Motor neuron (in vitro differentiated cells): ENCODE measurements at places on chromosomes 7 and 10. TPM values are rescaled to one million over a fixed set of nuclear protein-coding genes. Genes with fewer than 3 reads are reported as not detected.

The CYP2C9 gene
- 0.56 TPM in 1 of 2 replicates, not detected in the other for total RNA-seq

DNA sequence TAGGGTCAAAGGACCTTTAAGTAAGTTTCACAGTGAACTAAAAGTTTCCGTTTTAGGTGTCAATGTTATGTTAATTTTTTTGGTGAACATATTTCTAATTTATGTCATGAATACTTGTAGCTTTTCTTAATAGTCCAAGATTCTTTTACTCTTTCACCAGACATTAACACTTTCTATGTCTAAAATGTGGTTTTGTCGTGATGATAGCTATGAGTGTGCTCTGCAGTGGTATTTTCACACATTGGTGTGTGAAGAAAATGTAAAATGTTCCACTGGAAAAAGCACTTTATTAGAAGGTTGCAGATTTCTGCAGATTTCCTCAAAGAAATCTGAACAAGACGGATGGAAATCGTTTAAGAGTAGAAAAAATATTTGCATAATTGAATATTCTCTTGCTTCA, 561.0 kb upstream of the ANKRD30A start:
- no peak for ATAC-seq

DNA sequence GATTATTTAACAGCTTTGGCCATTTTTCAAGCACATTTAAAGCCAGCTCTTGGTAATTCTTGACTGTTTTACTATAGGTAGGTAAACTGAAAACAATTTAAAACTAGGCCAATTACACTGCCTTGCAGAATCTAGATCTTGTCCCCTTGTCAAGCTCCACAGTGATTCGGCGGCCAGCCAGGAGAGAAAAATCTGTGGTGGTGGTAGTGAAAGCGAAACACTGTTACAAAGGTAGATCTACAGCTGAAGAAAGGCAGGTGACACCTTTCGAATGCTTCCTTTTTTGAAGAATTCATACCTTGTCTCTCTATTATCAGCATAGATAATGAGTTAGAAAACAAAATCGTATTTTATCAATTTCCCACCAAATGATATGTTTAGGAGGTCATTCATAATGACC, 218.3 kb downstream of the POU6F2 start:
- ATAC-seq, result no peak

DNA sequence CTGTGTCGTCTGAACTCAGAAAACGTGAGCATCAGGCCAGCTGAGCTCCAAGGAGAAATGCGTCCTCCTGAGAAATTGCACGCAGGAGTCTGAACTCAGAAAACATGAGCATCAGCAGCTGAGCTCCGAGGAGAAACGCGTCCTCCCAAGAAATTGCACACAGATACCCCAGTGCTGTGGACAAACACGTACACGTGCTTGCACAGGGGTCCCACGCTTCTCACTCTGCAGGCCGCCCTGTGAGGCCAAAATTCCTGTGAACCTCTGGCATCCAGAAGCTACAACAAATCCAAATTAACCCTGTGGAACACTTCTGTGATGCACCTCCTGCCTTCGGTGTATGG, 133.8 kb downstream of the WDR37 start:
- no peak for ATAC-seq

DNA sequence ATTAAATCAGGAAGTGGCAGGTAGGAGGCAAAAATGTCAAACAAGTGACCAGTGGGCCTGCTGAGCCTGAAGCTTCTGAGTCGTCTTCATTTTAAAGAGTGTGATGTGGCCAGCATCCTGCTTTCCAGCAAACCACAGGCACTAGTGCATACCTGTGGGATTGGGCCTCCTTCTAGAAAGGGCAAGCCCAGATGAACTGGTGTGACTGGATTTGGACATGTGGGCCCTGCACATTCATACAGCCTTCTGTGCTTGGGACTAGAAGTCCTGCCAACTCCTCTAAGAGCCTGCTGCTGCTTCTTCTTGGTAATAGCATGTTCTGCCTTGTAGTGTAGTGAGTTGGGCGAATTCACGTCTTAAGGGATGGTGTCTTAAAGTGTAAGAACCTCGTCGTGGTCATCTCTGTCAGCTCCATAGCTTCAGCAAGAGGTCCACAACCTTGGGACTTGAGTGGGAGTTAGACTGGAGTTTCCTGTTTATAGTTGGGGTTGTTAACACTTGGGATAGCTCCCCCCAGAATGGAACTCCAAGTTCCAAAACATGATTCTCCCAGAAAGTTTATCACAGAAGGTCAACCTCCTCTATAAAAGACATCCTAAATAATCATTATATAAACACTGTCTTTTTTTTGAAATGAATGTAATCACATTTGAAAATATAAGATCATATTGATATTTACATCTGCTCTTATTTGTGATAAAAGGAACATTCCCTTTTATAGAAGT, 11.2 kb downstream of the BMPER start:
- ATAC-seq, result no peak

GRCh38 chr10:92490387-92490786, 83.5 kb downstream of the IDE start:
- ATAC-seq, result no peak

The COL17A1 gene
- total RNA-seq, result 0.14 and 0.38 TPM in 2 replicates

DNA sequence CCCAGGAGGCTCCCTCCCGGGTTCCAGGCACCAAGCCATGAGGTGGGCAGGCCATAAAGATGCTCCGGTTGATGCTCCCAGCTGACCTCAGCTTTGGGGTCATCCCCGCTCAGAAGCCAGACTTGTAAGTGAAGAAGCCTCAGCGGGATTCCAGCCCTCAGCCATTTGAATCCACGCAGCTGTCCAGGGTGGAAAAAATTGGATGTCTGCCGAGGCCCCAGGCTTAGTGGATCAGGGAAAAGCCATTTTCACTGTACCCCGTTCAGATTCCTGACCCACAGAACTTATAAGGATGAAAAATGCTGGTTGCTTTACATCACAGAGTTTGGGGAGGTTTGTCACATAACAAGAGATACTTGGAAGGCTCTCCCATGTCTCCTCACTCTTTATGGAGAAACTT, 49.2 kb upstream of the CPN1 start:
- peak; percentile 18 for ATAC-seq

GRCh38 chr10:34101001-34101400, 714.1 kb downstream of the PARD3 start:
- ATAC-seq, result no peak

The IDI2 gene
- total RNA-seq, result not detected in 2 replicates

DNA sequence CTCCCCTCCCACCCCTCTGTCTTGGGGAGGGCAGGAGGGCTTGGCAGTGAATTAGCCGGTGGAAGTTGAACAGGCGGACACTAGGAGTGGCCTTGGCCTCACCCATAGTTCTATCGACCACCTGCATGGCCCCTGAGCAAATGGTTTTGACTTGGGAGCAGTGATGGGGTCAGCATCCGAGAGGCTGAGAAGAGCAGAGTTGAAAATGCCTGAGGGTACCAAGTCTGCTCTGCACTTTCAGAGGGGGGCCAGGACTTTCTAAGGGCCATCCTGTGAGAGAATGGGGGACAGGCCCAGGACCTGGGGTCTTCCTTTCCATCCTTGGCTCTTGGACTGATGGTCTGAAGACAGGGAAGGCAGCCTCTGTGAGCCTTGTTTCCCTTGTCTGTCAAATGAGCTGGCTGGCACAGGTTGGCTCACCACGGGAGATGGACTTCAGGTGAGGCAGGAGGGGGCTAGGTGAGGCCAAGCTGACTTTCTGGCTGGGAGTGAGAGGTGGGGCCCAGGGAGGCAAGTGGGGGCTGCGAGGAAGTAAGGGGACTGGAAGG, 29.4 kb downstream of the CDH23 start:
- no peak for ATAC-seq

DNA sequence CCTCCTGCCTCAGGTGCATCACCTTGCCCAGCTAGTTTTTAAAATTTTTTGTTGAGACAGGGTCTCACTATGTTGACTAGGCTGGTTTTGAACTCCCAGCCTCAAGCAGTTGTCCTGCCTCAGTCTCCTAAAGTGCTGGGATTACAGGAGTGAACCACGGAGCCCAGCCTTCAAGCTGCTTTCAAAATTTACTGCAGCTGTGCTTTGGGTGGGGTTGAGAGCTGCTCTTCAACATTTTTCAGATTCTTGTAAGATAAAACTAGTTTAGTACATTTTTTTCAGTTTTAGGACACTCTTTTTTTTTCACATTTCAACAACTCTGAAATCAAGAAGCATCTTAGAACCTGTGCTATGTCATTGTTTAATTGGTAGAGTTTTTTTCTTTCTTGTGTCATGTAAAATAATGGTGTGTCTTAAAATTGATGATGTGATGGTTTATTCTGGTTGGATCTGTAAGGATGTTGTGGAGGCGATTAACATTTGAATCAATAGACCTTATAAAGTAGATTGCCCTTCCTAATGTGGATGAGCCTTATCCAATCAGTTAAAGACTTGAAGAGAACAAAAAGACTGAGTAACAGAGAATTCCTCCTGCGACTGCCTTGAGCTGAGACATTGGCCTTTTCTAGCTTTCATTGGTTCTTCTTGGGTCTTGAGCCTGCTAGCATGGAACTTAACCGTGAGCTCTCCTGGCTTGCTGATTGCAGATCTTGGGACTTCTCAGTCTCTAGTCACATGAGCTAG, 13.5 kb downstream of the PLEKHA8 start:
- no peak for ATAC-seq

DNA sequence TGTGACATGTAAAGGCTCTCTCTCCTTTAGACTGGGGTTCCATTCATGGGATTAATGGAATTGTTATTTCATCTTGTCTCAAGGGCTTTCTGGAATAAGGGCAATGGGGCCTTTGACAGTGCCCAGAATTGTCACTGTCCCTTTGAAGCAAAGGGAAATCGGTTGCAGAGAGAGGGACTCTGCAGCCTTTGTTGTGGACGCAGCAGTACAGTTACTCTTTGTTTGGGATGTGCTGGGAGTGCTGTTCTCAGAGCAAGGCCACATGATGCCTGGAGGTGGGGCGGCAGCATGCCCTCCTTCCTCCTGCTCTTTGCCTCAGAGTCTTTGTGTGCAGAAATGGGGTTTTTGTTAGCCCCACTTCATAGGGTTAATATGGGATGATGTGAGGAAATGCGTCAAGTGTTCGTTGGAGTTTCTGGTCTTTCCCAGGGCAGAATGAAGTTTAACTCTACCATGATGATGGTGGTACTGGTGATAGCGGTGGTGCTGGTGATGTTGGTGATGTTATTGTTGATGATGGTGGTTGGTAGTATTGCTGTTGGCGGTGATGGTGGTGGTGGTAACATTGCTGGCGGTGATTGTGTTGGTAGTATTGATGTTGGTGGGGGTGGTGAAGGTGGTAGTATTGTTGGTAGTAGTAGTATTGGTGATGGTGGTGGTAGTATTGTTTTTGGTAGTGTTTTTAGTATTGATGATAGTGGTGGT, 45.3 kb downstream of the DOCK1 start:
- peak; percentile 26 for ATAC-seq

- no peak for ATAC-seq
These were observed 219.9 kb upstream of the LYZL1 start for GRCh38 chr10:29068966-29069365.

DNA sequence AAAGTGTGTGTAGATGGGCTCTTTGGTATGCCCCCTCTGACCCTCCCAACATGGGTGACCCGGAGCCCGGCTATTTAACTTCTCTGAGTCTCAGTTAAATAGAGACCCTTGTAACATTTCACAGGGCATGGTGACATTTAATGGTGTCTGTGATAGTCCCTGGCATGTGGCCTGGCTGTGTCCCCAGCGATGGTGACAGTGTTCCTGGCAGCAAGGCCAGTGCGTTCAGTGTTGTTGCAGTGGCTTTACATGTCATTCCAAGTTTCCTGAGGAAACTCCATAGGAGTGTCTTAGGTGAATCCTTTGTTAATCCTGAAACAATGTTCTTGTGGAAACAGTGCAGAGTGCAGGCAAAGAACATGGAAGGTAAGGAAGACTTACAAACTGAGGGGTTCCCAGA, 137.0 kb downstream of the RAMP3 start:
- no peak for ATAC-seq

DNA sequence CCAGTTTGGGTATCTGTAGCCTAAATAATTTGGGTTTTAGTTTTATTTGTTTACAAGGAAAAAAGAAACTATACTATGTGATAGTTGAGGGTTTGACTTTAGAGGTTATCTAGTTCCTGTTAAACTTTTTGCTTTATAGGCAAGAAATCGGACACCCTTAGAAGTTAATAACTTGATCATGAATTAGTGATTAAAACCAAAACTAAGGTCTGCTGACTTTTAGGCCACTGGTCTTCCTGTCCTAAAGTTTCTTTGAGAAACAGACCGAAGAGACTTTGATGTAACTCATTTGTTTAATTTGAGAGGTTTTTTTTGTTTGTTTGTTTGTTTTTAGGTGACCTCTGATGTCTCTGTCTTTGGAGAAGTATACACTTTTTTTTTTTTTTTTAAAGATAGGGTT, 59.7 kb downstream of the PHTF2 start:
- ATAC-seq, result no peak

- no peak for ATAC-seq
These were observed 146.1 kb upstream of the TMEM196 start for GRCh38 chr7:19919261-19920095.

DNA sequence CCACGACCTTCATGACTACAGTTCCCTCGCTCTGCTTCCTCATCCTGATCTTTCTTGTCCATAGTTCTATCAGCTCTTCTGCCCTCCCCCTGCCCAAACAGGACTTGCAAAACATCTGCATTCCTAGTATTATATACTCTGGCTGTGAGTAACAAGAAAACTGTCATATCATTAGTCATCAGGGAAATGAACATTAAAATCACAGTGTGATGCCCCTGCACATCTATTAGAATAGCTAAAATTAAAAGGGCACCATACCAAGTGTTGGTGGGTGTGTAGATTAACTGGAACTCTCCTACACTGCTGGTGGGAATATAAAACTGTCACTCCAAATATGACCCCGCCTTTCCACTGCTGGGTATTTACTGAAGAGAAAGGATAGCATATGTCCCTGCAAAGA, 141.8 kb downstream of the C7orf25 start:
- no peak for ATAC-seq

The VIM gene
- total RNA-seq, result 792 and 847 TPM in 2 replicates

DNA sequence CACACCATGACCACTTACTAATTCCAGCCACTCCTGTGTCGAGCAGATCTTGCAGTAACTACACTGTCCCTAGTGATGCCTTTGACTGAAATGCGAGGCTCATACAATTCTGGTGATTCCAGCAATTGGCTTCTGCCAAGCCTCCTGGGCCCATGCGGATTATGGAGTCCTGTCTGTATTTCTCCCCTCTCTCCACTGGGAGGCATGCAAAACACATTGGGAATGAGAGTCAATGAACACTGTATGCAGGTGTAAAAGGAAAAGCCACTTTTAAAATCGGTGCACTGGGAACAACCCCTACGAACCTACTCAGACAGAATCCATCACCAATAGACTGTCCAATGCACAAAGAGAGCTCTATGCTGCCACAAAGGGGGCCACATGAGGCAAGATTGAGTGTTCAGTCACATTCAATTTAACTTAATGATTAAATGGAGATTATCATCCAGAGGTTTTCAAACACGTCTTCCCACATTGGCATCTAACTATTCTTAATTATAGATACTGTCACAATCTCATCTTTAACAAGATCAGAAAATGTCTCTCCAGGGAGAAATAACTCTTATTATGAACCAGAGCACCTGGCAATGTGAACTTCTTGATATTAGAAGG, 550.6 kb downstream of the GLRX3 start:
- ATAC-seq, result peak; percentile 89
